ENCODE measurements at places on chromosomes 1 and 21.
A peak's percentile ranks its signal among the peaks of the same experiment; 100 is the strongest.

- DNase-seq = no peak
Measured at GRCh38 chr1:211901945-211902344, 71.4 kb upstream of the LPGAT1 start.

- no peak for DNase-seq
Measured at GRCh38 chr1:47940779-47941178, 56.4 kb downstream of the TRABD2B start.

DNA sequence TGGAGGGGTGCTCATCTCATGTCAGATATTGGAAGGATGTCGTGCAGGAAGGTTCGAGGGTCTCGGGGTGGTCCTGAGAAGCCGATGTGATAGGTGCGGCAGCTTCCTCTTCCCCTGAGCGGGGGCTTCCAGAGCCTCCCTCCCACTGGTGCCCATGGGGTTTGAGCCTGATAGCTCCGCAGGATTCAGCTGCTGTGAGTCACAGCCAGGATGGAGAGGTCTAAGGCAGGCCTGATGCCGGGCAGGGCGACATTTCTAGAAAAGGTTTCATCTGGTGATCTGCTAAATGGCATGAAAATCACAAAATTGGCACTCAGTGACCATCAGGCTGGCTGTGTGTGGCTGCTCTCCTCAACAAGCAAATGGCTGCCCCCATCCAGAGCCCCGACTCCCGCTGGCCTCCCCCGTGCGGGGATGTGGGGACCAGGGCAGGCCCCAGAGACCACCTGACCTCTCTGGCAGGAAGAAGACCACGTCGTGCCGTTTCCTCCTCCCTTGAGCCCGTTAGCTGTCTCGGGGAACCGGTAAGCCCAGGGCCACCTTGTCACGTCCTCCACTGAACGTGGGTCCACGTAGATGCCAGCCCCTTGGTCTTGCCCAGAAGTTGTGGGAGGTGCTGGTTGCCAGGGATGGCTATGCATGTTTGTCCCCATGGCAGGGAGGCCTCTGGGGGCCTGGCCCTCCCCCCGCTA is 66.1 kb downstream of the SKI start:
- peak; percentile 64 for DNase-seq

DNA sequence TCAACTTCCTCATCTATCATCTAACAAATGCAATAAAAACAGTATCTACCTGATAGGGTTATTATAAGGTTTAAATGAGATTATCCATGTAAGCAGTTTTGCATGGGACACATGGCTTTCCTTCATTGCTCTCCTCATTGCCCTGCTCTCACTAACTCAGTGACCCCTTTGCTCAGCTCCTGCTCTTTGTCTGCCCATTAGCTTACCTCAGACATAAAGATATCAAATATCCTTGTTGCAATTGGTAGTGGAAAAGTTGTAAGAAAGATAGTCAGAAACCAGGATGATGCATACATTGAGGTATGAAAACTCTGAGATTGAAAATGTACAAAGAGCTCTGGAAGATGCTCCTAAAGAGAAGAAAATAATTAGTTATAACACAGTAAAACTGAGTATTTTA is 89.8 kb downstream of the EVI5 start:
- DNase-seq = no peak

DNA sequence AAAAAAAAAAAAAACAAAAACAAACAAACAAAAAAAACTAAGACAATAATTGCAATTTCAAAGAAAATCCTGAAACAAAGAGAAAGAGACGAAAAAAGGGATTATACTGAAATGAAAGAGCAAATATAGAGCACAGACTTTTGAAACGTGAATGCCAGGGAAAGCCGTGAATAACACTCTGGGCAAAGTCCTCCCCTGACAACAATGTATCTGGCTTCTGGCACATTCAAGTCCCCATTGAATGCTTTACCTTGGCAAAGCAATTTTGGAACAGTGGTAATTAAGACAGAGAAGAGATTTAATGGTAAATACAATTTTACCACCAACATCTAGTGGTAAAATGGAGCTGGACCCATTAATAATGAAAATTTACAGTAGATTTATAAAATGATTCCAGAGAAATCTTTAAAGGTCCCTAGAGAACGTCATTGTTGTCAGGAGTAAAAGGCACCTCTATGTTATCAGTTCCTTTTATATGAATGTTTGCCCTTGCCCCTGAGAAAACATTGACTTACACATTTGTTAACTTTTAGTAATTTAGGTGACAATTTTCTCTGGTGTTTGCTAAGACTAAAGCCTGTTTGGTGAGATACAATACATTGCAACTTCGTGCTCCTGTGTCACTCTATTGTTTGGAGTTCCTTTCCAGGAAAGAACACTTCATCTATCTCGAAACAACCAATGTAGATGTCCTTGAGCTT is 89.7 kb downstream of the GREM2 start:
- no peak for DNase-seq

GRCh38 chr21:28454564-28455252 is 538.0 kb downstream of the LTN1 start:
- peak; percentile 33 for DNase-seq

DNA sequence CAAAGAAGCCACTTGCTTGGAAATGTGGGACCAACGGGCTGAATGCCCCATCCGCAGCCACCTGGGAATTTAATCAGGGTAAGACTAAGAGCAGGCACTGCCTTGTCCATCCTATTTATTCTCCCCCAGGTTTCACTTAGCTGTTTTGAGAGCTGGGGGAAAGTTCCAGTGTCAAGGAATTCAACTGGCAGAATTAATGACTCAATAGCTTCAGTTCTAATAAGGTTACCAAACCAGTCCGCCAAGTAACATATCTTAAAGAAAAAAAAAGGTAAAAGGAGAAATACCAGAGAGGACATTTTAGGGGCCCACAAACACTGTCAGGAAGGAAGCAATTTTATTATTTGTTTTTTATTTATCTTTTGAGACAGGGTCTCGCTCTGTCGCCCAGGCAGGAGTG is 157.6 kb upstream of the SOD1 start:
- no peak for DNase-seq

DNA sequence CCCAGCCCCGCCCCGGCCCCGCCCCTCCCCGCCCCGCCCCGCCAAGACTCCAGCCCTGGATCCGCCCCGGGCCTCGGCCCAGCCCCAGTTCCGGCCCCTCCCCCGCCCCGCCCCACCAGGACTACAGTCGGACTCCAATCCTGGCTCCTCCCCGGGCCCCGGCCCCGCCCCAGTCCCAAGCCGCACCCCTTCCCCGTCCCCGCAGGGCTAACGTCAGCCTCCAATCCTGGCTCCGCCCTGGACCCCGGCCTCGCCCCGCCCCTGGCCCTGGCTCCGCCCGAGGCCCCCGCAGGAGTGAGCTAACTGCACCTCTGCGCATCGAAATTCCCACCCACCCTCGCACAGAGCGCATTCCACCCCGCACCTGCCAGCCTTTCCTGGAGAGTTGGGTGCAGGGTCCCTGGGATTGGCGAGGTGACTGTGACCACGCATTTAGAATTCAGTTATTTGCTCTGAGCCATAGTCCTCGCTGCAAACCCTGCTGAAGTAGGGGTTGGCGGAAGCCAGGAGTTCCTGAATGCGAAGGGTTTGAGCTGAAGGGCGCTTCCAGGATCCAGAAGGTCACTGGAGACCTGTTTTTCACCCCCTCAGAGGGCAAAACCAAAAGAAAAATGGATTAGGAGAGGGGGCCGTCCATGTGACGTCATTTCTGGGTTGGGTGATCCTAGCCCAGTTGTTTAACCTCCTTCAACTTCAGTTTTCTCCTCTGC is 588 bp upstream of the IGSF8 start:
- peak; percentile 100 for DNase-seq

DNA sequence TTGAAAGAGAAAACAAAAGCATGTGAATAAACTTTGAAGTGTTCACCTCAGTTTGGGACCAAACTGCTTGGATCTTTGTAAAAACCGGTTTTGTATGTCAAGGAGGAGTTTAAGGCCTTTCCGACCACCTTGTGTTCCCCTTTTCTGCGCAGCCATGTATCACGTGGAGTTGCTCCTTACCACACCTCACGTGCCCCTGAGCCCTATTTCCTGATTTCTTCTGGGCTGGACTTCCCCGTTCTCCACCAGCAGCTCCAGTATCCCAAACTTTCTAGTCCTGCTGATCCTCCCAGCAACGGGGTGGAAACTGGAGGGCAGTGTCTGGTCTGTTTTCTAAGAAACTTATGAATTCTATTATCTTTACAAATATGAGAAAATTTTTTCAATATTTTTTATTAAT is 1.6 kb upstream of the SH3D21 start:
- DNase-seq = no peak

DNA sequence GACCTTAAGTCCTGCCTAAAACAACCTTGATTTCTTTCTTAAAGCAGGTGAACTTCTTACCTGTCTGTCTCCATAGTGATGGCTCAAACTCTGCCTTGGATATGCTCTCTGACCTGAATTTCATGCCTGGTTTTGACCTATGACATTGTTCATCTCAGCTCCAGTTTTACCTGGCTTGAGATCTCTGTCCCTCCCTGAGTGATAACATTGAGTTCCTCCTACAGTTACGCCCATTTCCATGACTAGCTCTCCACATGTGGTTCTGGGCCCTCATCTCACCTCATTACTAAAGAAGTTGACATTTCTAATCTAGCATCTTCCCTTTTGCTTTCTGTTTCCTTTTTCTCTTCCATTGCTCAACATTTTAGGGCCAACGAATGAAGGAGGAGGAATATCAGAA is 233.1 kb downstream of the HHIPL2 start:
- no peak for DNase-seq

- no peak for DNase-seq
Measured at GRCh38 chr1:61463220-61463619, 261.7 kb downstream of the TM2D1 start.

DNA sequence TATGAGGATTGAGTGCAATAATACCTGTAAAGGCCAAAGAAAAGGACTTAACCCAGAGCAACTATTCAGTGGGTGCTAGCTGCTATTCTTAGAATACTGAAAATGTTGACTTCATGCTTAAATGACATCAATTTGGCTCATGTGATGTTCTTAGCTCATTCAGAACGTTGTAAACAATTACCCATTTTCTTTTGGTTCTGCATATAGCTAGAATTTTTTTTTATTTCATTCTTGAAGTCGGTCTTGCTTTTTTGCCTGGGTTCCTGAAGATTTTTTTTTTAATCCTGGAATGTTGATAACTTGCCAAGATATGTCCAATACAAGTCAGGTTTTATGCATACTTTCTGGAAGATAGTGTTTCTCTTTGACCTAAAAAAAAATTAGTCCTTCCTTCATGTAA is 772.0 kb downstream of the LTN1 start:
- DNase-seq = no peak

- no peak for DNase-seq
Measured at GRCh38 chr21:46416551-46416950, 42.1 kb upstream of the DIP2A start.

GRCh38 chr21:45938453-45938755 is 43.2 kb upstream of the COL6A1 start:
- no peak for DNase-seq

DNA sequence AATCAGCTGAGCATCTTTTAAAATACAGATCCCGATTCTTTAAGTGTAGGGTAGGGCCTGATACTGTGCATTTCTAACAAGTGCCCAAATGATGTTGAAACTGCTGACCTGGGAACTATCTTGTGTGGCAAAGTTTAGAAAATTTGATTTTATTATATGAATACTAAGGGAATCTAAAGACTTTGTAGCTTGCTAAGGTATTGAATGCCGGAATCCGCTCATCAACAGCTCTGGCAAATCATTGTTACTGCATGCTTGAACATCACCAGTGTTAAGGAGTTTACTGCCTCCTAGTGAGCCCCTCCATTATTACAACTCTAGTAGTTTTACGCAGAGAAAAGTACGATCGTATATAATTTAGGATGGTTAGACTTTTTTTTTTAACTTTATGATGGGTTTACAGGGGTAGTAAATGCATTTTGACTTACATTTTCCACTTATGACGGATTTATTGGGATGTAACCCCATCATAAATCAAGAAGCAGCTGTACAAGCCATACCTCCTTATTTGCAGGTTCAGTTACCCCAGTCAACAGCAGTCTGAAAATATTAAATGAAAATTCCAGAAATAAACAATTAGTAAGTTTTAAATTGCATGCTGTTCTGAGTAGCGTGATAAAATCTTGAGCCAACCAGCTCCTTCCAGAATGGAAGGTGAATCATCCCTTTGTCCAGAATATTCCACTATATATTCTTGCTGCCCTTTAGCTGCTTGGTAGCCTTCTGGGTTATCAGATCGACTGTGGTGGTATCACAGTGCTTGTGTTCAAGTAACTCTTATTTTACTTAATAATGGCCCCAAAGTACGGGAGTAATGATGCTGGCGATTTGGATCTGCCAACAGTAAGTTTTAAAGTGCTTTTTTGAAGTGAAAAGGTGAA is 892 bp downstream of the TYW3 start:
- peak; percentile 72 for DNase-seq

DNA sequence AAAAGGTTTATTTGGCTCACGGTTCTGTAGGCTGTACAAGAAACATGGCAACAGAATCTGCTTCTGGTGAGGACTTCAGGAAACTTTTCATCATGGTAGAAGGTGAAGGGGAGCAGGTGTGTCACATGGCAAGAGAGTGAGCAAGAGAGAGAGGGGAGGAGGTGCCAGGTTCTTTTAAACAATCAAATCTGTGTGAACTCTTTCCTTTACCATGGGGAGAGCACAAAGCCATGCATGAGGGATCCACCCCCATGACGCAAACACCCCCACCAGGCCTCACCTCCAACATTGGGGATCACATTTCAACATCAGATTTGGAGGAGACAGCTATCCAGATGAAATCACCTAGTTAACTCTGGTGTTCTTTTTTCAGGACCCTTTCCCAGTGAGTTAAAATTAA is 103.6 kb downstream of the GALNT2 start:
- DNase-seq = no peak

- no peak for DNase-seq
Measured at GRCh38 chr21:30268608-30269197, 14.0 kb downstream of the KRTAP24-1 start.

DNA sequence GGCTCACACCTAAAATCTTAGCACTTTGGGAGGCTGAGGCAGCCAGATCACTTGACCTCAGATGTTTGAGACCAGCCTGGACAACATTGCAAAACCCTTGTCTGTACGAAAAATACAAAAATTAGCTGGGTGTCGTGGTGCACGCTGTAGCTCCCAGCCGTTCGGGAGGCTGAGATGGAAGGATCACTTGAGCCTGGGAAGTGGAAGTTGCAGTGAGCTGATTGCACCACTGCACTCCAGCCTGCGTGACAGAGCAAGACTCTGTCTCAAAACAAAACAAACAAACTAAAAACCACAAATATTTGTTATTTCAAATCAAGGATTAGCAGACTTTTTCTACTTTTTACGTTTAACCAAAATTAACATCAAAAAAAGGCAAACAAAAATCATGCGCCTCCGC is 31.3 kb downstream of the INKA2 start:
- no peak for DNase-seq

DNA sequence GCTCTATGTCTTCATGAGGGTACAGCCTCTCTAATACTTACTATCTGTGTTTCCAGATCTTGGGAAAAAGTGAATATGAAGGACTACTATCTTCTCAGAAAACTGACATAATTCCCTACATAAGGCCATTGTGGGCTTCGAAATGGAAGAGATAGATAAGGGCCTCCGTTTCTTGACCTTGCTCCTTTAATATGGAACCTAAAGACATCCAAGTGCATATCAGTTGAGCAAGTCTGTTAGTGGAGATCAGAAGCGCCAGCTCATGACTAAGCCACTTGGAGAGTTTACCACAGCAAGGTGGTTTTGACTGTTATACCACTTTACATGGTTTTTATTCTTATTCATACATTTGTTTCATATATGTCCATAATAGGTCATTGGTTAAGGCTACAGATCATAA is 35.3 kb upstream of the FCER1A start:
- no peak for DNase-seq
